ENCODE measurements at places on chromosomes 4 and X.

GRCh38 chr4:141099326-141099725 lies 33.9 kb downstream of the RNF150 start:
- no peak for DNase-seq

- DNase-seq: no peak
These were observed 368.3 kb upstream of the GNPDA2 start for GRCh38 chr4:45094684-45095083.

DNA sequence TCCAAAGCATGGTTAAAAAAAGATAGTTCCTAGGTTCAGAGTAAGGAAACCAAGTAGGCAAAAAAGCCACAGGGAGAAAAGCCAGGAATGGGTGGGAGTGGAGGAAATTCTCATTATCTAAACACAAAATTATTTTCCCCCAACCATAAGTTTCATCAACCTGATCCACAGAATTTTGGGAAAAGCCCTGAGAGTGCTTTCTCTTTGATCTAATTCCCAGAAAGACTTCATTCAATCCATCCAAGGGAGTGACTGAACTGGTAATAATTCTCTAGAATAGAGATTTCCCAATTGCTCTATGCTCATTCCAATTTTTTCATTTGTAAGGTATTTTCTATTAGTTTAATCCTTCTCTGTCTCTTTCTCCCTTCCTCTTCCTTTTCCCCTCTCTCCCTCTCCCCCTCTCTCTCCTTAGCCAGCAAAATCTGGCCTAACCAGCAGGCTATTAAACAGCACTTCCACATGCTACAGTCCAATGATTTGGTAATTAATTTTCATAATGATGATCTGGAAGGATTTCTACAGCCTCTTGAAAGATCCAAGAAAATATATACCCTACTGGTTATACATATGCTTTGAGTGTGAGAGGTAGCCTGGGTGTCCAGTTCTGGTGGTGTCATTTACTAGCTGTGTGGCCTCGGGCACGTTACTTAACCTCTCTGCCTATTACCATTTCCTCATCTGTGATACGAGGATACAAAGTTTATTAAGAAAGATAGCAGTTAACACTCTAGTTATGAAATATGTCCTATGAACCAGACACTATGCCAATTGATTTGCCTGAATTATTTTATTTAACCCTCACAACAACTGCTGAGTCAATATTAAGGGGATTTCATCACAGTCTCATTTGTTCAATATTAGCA lies 251.5 kb upstream of the RASGEF1B start:
- no peak for DNase-seq

DNA sequence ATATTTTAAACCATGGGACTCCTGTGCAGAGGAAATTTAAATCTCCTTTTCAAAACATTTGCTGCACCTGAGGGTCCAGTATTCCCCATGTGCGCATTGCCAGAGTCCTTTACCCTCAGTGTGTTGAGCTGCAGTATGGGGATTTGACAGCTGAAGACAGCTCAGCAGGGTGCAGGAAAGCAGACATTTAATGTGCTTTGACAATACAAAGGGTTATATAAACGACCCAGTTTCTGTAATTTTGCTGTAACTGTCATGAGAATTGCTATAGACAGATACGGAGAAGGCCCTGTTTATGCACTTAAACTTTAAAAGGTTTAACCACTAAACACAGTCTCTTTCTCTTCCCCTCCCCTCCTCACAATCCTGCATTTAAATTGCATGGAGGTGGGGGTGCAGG lies 393.4 kb downstream of the MID1IP1 start:
- no peak for DNase-seq

- no peak for DNase-seq
These were observed 116.7 kb upstream of the STOX2 start for GRCh38 chr4:183788308-183788905.

- no peak for DNase-seq
These were observed 110.3 kb upstream of the KIT start for GRCh38 chr4:54547299-54548097.

- no peak for DNase-seq
These were observed 7.0 kb downstream of the RTL5 start for GRCh38 chrX:72124540-72125201.

- no peak for DNase-seq
These were observed 126.2 kb downstream of the PCDH10 start for GRCh38 chr4:133275246-133275645.

DNA sequence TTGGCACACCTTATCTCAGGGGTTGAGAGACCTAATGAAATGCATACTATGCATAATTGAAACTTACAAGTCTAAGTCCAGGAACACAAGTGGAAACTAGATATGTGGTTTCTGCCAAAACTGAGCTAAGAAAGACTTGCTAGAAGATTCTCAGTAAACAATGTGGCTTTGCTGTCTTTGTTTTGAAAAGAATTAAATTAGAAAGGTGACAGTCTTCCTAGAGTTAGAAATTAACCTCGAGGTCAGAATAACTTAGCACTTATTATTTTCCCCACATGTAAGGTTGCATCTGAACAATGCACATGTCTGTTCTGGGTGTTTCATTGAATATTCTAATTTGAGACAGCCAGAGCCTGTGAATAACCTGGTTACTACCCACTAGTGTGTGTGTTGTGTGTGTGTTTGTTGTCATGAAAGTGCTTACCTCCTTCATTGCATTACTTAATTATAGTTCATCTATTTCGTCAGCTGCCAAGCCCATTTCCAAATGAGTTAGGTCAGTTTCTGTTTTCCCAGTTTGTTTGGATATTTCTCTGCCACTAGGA lies 1.5 kb downstream of the EREG start:
- DNase-seq: no peak

DNA sequence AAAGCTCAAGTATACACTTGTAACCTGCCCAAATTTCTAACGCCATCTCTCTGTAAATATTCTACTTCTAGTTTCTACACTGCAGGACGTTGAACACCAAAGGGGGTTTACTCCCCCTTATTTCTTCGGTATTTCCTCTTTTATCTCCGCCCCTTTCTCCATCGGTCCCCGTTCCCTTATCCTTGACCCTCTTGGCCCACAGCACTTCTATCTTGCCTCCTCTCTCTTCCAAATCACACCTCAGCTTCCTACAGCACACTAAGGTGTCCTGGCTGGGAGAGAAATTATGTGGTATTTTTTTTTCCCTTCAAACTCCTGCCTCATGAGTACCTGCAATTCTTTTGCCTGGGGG lies 715 bp downstream of the ZMAT1 start:
- DNase-seq: no peak

- DNase-seq: no peak
These were observed 503.5 kb upstream of the FAM47C start for GRCh38 chrX:36504625-36505024.

DNA sequence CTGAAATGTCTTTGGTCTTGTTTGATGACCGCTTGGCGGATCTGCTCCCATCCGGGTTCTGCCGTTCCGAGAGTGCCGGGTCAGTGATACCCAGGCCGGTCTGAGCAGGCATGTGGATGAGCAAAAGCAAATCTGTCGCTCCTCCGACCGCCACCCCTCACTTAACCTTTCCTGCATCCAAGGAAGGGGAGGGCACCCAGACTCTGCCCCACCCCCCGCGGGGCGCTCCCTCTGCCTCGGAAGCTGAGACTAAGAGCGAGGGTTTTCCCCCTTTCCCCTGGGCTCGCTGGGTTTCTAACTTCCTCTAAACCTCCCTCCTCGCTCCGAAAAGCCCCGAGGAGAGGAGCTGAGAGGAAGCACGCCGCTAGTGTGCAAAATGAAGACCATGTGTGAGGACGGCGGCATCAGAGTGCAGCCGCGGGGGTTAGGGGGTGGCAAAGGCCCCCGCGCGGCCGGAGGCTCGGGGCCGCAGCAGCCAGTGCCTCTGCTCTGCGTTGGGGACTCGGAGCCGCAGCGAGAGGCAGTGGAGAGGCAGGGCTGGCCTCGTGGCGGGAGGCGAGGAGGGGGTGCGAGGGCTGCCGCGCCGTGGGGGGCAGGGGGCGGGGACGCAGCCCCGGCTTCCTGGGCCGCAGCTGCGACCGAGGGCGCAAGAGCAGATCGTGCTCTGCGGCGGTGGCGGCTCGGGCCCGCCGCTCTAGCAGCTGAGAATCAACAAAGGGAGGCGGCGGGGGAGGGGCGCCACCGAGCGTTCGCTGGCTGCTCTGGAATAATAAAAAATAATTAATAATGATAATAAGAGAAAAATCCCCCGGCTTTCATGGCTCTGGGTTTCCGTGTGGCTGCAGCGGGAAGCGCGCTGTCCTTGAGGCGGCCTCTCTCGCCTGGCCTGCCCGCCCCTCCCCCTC lies 55.8 kb upstream of the BCOR start:
- peak; percentile 45 for DNase-seq

DNA sequence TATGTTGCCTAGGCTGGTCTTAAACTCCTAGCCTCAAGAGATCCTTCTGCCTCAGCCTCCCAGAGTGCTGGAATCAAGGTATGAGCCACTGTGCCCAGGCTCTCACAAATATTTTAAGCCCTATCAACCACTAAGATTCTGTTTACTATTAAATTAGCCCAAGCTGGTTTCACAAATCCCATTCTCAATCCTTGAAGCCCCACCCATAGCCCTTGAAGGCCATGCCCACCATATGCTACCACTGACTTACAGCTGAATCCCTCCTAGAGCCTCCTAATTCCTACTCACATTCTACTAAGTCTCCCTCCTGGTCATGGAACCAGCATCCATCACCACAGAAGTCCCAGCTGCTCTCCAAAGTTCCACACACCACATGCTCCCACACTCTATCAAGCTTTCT lies 9.7 kb downstream of the GRIPAP1 start:
- DNase-seq: no peak

- DNase-seq: no peak
These were observed 249.2 kb upstream of the TRAM1L1 start for GRCh38 chr4:117334451-117335188.

- no peak for DNase-seq
These were observed 11.9 kb downstream of the L1CAM start for GRCh38 chrX:153874085-153874365.

GRCh38 chr4:142112451-142112850 lies 476.1 kb downstream of the IL15 start:
- DNase-seq: no peak

- DNase-seq: no peak
These were observed 991.8 kb upstream of the SLIT2 start for GRCh38 chr4:19259920-19260319.

DNA sequence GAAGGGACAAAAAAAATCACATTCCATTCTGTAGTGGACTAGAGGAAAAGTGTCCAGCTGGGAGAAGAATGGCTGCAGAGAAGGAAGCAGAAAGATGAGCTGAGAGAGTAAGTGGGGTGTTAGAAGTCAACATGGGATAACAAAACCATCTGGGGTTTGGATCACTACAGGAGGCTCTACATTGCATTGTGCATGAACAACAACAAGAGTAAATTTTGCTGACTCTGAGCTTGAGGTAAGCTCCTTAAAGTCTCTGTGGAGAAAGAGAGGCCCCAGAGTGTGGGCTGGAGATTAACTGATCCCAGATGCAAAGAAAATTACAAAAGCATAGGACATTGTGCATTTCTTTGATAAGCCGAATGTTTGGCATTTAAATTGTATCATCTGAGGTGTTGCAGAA lies 128.9 kb downstream of the UGT8 start:
- DNase-seq: no peak

DNA sequence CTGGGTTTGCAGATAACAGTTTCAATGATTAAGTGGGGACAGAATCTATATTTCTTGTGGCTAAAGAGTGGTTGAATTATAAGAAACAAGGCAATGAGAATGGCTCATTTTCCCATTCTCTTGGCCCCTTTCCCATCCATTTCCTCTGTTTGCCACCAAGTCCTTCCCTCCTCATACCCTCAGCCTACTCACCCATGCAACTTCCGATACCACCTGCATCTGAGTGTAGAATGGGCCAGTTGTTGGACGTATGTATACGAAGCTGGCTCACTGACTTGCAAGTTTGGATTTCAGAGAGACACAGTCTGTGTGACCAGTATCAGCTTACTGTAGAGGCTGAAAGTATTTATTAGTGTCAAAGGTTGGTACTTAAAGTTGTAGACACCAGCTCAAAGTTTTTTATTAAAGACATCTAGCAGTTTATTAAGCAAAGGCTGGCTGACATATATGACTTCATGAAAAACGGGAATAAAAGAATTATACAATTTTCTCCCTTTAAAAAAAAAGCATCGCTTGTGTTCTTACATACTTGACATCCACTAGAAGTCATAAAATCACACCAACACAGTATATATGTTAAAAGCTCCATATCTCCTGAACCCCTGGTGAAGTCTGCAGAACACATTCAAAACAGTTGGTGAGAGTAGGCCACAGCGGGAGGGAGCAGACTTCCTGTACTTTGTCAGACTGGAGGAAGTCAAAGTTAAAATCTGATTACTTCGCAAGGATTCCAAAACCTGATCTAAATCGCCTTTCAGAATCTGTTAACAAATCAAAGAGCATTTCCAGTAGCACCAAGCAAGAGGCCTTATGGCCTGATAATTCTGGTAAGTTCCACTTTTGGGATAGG lies 22.4 kb upstream of the STIM2 start:
- DNase-seq: no peak

- DNase-seq: no peak
These were observed 181.6 kb downstream of the PCDH7 start for GRCh38 chr4:30901461-30902451.

- DNase-seq: no peak
These were observed 5.1 kb downstream of the PPARGC1A start for GRCh38 chr4:23884741-23885140.

GRCh38 chrX:67725471-67725870 lies 181.7 kb downstream of the AR start:
- DNase-seq: no peak

GRCh38 chr4:109675181-109675580 lies 28.1 kb downstream of the CASP6 start:
- DNase-seq: no peak

DNA sequence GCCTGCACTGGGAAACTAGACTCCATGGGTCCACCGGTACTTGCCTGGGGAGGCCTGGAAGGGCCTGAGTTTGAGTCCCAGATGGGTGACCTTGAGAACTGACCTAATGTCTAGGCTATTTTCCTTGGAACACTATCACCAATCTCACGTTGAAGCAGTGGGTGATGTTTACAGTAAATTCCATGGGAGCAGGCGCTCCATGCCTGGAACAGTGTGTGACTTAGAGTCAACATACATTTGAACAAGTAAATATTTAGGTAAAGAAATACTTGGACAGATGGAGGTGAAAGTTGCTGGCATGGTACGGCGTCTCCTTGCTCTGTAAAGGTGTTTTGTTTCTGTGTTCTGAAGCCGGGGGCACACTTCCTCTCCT lies 47.5 kb downstream of the TBC1D14 start:
- no peak for DNase-seq

DNA sequence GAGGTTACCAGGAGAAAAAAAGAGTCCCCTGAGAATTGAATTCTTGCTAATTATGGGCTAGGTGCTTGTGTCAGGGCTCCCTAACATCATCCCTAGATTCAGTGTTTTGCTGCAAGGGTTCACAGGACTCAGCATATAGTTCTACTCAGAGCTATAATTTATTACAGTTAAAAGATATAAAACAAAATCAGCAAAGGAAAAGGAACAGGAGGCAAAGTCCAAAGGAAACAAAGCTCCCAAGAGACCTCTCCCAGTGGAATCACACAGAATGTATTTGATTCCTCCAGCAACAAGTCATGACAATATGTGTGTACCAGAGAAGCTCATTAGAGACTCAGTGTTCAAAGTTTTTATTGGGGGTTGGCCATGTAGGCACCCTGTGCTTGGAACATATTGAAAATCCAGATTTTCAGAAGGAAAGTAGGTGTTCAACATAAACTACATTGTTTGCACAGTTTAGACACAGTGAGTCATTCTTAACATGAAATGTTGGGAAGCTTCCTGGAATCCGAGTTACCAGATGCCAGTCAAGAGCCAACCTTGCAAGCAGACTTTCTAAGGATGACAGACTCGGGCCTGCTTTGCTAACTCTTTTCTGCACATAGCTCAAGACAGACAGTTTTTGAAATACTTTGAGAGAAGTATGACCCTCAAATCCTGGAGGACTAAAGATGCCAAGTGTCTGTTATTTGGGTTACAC lies 311.3 kb upstream of the EMCN start:
- peak; percentile 27 for DNase-seq

GRCh38 chr4:5037553-5038551 lies 13.4 kb upstream of the STK32B start:
- peak; percentile 62 for DNase-seq
